ENCODE measurements at places on chromosomes 7 and 10.

GRCh38 chr10:69328380-69328735 is 50.1 kb downstream of the HK1 start:
- DNase-seq, result no peak

DNA sequence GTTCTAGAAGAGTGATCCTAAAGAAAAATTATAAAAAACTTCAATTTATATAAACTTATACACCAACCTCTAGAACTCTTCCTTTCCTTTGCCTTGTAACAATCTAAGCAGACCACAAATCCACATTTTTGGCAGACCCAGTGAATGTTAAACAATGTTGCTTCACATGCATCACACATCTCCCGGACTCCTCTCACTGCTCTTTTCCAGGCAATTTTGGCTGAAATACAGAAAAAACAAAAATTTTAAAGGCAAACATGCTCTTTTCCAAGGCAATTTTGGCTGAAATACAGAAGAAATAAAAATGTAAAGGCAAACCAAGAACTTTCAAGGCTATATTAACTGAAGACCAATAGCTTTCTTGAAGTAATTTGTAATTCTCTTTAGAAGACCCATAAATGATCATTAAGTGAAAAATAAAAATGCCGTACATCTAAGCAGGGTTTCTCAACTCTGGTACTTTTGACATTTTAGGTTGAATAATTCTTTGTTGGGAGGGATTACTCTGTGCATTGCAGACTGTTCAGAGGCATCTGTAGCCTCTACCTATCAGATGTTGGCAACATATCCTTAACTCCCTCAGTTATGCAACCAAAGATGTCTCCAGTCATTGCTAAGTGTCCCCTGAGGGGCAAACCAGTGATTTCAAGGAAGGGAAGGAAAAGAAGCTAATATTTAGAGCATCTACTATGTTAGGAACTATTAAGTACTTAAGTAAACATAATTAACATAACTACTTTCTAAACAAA is 64.4 kb downstream of the NRBF2 start:
- DNase-seq, result no peak

GRCh38 chr10:49237985-49238384 is 49.8 kb upstream of the TMEM273 start:
- no peak for DNase-seq

GRCh38 chr10:34112171-34112782 is 702.8 kb downstream of the PARD3 start:
- no peak for DNase-seq

DNA sequence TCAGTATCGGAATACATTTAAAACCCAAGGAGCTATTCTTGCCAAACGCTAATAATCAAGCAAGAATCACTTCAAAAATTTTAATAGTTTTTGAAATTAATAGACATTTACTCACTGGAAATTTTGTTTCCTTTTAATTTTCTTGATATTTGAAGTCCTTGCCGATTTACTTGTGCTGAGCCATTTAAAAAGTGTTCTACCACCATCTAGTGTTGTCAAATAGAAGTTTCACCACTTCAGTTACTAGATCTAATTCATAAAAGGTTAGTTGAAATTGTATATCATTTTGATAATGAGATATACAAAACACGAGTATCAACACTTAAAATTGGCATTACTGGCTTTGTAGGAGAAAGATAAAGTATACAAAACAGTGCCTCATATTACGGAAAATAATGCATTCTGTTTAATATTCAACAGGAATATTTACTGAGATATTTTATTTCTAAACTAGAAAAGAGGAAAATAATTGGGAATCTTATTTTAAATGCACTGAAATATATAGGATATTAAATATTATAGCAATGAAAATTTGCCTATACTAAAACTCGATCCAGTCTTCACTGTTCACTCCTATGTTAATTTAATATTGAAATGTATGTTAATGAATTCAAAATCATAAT is 664.8 kb upstream of the SEMA3D start:
- no peak for DNase-seq

- DNase-seq, result no peak
Observed at GRCh38 chr10:34555653-34556052, 259.4 kb downstream of the PARD3 start.

DNA sequence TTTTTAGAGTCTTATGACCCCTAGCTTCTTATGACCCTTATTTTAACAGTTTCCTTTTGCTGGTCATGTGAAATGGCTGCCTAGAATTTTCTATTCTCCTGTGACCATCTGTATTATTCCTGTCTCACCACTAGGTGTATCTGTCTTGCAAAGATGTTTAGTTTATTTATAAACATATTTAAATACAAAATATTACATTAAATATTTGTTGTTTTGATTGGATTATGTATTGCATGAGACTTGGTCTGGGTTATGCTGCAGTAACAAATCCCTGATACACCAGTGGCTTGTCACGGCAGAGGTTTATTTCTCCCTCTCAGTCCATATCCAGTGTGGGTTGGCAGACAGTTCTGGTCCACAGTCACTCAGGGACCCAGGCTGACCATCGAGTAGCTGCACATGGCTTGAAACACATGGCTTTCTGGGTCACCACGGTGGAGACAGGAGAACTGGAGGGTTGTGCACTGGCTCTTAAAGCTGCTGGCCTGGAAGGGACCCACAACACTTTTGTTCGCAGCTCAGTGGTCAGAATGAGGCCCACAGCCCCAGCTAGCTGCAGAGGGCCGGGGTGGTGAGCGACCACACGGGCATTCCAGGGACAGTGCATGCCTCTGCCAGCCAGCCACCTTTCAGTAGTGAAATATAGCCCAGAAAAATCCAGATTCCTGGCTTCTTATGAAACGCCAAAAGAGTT is 7.4 kb downstream of the RASSF4 start:
- DNase-seq, result no peak

- DNase-seq, result no peak
Observed at GRCh38 chr7:134509010-134509409, 18.4 kb upstream of the AKR1B10 start.

- no peak for DNase-seq
Observed at GRCh38 chr10:4843525-4844180, 17.6 kb downstream of the AKR1E2 start.

GRCh38 chr7:83096065-83096580 is 66.6 kb downstream of the PCLO start:
- DNase-seq, result no peak

DNA sequence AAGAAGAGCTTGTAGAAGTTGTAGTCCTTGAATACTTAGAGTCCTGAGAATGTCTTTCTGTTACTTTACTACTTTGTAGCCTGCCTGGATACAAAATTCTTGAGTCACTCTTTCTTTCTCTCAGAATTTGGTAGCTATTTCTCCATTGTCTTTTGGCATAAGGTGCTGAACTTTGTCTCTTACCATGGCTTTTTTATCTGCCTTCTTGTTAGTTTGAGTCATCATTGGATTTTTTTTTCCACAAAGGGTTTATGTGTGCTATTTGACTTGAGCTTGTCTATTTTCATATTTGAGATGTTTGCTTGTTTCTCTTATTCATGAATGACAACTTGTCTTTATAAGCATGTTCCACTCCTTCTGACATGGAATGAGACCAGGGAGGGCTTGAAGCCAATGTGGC is 74.5 kb upstream of the EXOC6 start:
- DNase-seq, result no peak

DNA sequence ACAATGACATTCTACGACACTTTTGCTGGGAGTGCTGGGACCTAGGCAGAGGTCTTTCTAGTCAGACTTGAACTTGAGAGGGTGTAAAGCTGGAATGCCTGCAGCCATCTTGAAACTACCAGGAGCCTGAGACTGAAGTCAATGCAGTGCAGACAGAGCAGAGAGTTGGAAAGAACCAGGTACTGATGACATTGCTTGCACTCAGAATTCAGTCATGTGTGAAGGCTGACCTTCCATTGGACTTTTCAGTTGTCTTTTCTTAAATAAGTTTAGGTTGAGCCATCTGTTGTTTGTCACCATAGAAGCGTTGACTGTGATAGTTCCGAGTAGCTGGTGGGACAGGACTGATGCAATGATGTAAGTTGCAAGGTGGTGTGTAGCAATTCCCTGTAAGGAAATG is 3.1 kb upstream of the PLPP4 start:
- no peak for DNase-seq

DNA sequence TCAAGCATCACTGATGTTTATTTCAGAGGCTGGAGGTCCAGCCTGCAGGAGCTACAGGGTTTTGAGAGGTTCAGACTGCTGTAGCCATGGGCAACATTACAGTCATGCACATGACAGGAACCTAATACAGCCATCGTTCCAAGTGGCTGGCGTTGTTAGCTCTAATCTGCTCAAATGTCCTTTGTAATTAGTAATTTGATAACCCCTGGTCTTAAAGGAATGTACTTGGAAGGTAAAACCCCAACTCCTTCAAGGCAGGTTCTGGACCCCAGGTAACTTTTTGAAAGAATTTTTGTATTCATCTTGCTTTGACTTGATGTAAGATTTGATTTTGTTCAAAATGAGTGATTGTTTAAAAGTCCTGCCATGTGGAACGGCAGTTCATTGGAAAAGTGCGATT is 34.7 kb upstream of the FOXI2 start:
- no peak for DNase-seq

DNA sequence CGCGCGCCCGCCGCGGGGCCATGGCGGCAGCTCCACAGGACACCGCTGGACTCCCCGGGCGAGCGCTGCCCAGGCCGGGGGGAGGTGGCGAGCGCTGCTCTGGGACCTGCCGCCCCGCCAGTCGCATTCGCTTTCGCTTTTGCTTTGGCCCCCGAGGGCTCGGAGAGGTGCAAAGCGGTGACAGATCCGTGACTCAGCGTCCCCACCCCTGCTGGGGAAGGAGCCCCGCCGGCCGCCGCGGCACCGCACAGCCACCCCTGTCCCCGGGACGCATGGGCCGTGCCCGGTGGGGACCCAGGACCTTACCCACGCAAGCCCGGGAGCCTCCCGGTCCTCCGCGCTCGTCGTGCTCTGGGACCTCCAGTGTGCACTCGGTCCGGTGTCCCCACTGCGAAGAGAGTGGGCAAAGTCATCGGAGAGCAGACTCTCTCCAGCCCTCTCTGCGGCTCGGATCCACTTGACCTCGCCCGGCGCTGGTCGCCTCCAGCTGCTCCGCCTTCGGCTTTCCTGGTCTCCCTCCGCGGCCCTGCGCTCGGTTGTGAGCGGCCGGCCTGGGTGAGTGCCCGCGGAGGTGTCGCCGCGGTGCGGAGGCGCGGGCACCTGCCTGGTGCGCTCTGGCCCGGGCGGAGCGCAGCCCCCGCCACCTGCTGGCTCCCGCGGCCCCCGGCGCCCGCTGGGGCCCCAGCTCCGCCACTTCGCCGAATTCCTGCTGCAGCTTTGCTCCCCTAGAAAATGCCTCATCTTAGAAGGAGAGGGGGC is at the start of gene IL15RA:
IL15RA (minus strand) TSS at position 73 of the 759 bp plus-strand sequence; CDS start at position 22, 51 bp downstream.
- peak; percentile 82 for DNase-seq

GRCh38 chr10:11170574-11170973 is 152.9 kb downstream of the CELF2 start:
- DNase-seq, result no peak

GRCh38 chr10:128156999-128157755 is 31.0 kb upstream of the MKI67 start:
- no peak for DNase-seq

DNA sequence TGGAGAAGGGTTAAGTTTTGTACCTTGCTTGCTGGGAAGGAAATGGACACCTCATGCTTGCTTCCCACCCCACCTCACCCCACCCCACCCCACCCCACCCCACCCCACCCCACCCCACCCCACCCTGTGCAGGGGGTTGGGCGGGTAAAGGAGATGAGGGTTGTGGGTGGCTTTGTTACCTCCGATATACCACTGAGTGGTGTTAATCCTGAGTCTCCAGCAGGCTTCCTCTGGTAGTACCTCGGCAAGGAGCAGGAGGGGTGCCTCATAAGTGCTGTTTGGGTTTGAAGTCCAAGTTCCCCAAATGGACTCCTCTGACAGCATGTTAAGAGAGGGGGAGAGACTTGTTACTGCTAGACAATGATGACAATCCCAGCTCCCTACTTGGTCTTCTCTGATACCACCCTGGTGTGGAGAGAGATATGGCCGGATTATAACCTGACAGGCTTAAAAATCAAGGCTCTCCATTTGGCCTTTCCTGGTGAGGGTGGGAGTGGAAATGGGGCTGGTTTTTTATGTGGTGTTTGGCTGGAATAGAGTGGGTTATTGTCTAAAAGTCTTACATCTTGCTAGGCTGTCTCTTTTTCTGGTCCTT is 11.7 kb downstream of the SAMD8 start:
- DNase-seq, result no peak

DNA sequence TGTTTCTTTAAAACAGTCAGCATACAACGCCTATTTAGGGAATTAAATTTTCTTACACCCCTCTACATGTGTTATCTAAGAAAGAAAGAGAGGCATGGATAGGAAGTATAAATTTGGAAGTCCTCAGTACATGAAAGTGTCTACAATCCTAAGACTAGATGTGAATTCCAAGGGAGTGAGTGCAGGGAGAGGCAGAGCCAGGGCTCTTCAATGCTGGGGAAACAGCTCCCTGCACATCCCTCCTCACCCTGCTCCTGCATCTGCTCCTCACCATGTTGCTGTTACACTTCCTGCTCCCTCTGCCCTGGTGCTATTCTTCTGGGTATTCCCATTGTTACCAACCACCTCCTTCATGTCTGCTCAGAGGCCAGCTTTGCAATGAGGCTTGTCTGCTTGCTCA is 229.1 kb upstream of the AKR1E2 start:
- no peak for DNase-seq

- DNase-seq, result no peak
Observed at GRCh38 chr7:99010281-99010680, 131.9 kb downstream of the TRRAP start.

DNA sequence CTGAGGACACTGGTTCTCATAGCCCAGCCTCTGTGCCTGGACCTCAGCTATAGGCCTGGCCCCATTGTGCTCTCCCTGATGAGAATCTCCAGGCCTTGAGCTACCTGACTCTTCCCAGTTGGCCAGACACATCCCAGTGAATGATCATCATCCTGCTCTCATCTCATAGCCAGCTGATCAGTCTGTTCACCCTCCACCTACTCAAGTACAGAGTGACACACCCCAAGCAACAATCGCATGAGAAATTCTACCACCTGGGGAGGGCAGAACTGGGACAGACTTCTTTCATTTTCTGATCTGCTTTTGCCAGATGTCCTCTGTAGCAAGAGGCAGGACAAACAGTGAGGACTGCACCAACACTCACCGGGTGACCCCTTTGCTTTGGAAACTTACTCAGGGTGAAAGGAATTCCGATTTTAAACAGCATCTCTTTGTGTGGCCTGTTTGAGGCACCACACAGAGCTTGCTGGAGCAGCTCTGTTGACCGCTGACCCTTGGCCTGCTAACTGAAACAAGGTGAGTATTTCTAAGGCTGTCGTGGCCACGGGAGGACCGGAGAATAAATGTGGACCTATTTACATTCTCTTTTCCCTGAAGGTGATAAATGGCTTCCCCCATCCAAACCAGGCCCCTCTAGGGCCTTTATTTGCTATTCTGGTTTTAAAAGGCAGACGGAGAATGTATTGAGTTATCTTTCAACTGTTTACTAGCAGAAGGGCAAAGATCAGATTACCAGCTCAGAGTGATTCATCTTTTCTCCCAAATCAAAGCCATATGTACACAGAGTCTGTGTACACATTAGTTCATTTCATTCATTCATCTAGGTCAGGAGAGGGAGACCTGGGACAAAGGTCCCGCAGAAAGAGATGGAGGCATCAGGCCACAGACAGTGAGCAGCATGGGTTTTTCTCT is 181.4 kb upstream of the TNS3 start:
- no peak for DNase-seq

- DNase-seq, result no peak
Observed at GRCh38 chr7:76262683-76263402, 39.6 kb upstream of the HSPB1 start.
